ENCODE measurements at places on chromosomes 11 and 22.

- DNase-seq = no peak
Observed at GRCh38 chr22:31243339-31244045, 31.4 kb downstream of the LIMK2 start.

DNA sequence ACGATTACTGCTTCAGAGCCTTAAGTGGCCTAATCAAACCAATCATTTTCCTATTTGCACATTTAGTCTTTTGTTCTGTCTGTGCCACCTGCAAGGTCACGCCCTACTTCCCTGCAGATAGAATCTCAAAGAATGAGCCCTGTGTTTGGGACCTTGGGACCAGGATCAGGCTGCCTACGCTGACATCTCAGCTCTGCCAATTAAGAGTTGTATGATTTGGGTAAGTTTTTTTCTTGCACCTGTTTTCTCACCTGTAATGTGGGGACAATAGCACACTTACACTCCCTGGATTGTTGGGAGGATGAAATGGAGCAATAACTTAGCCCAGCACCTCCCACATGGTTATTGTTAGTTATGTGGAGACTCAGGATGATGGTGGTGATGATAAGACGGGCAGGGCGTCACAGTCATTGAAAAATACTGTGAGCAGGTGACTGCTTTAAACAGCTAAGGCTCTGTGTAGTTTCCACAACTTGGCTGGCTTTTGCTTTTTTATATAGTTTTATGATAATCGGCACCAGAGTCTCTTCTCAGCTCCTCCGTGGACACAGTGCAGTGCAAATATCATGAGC lies 155.0 kb downstream of the ADAMTS15 start:
- DNase-seq = no peak

GRCh38 chr11:79353706-79354105 lies 87.1 kb downstream of the TENM4 start:
- no peak for DNase-seq

- DNase-seq = no peak
Observed at GRCh38 chr11:112269139-112269538, 8.5 kb upstream of the PLET1 start.

GRCh38 chr11:3984896-3985295 lies 109.7 kb upstream of the RRM1 start:
- no peak for DNase-seq

- no peak for DNase-seq
Observed at GRCh38 chr11:44854086-44854485, 96.6 kb downstream of the TP53I11 start.

- no peak for DNase-seq
Observed at GRCh38 chr11:113593698-113594308, 112.3 kb downstream of the TMPRSS5 start.
